ENCODE measurements at places on chromosomes 4 and X.

- no peak for DNase-seq
Measured at GRCh38 chr4:96131186-96131585, 291.3 kb downstream of the PDHA2 start.

- no peak for DNase-seq
Measured at GRCh38 chr4:167117273-167117672, 117.0 kb downstream of the SPOCK3 start.

DNA sequence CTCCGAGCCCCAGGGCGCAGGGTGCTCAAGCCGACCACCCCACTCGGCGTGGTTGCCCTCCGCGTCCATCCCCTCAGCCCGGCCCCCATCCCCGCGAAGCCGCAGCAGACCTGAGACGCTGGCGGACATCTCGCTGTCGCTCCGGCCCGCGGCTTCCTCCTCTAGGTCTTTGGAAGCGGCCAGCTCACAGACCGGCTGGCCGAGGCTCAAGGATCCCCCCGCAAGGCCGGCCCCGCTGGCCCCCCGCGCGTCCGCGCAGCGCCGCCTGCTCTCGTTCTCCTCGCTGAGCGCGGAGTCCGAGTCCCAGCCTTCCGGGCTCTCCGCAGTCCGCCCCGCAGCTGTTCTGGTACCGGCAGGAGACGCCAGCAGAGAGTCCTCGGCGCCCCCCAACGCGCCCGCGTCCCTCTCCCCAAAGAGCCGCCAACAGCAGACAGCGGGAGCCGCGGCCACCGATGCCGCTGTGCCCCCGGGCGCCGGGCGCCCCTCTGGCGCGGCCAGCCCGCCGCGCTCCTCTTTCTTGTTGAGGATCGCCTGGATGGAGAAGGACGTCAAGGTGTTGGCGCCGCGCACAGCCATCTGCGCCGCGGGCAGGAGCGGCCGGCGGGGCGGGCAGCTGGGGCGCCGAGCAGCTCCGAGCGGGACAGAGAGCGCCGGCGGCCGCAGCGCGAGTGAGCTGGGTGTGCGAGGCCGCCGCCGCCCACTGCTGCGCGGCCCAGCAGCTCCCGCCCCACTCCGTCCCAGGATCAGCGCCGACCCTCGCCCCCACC, at the start of gene NKX3-2:
Gene NKX3-2, minus strand, starts transcription at position 670 of the 767 bp plus-strand sequence. Its CDS starts 94 bp downstream, at position 576.
- DNase-seq: peak; percentile 60

- no peak for DNase-seq
Measured at GRCh38 chr4:172871381-172871780, 297.2 kb upstream of the GALNT7 start.

GRCh38 chr4:6270636-6271121, 1.0 kb downstream of the WFS1 start:
- DNase-seq: no peak

DNA sequence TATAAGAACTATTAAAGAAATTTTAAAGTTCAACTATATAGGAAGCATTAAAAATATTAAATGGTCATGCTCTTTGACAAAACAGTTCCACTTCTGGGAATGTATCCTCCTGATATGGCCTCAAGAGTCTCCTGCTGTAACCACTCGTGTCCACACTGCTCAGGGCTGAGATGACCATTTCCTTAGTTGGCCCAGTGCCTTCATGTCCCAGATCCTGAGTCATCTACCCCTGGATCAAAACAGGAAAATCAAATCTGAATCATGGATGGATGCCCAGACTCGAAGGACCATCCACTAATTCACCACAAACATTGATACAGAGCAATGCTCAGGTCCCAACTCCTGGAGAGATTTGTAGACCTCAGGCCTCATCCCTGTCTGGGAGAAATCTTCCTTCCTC, 44.7 kb downstream of the GPRASP3 start:
- DNase-seq: no peak

DNA sequence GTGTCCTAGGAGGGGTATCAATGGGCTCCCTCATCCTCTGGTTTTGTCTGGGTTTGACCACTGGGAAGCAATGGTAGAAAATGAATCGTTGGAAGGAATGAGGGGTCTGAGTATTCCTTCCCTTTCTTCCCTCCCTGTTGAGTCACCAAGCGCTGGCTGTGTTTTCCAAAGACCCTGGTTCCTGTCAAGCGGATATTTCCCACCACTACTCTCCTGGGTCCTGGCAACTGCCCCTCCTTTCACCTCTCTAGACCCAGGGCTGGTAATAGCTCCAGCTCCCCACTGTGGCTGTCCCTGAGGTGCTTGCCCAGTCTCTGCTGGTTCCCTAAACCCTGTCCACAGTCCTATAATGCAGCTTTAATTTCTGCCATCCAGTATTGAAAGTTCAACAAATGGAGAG, 22.2 kb downstream of the SMIM43 start:
- no peak for DNase-seq

DNA sequence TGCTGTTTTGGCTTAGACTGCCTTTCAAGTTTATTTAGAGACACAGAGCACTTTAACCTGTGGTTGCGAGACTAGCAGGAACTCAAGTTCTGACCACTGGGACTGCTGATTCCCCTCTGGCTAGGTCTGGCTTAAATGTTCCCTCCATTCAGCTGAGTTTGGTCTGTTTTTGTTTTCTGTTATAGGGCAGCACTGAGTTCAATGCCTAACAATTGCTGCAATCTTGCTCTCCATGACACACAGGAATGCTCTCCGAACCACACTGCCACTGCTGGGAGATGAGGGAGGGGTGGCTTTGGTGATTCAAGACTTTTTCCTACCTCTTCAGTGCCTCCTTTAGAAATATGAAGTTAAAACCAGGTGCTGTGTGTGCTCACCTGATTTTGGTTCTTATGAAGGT, 106.3 kb upstream of the EOLA2 start:
- no peak for DNase-seq

DNA sequence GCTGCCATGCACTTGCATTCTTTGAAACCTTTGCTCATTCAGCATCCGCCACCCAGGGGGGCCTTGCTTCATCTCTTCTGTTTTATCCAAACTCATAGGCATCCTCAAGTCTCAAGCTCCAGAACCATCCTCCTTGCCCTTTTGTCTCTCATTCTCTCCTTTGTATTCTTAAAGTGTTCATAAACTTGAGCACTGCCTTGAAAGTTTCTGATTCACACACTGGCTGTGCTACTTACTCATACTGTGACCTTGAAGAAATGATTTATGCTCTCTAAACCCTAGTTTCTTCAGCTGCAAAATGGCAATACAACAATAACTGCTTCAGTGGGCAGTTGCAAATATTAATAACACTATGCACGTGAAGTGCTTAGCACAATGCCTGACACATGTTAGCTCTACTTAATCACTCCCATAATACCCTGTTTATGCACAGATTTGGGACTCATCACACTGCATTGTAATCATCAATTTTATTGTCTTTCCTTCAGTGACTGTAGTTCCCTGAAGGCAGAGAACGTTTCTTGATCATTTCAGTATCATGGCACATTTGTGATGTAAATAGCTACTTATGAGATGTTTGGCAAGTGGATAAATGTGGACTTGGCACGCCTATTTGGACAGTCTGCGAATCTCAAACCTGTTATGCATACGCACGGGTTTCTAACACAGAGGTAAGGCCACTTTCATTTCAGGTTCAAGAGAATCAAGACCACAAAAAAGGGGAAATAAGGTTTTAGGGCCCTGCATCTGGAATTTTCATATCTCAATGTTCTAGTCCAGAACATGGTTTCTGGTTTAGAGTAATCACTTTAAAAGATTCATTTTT, 291.0 kb downstream of the LDB2 start:
- no peak for DNase-seq

- DNase-seq: no peak
Measured at GRCh38 chr4:33226133-33226532, 2506.0 kb downstream of the PCDH7 start.

DNA sequence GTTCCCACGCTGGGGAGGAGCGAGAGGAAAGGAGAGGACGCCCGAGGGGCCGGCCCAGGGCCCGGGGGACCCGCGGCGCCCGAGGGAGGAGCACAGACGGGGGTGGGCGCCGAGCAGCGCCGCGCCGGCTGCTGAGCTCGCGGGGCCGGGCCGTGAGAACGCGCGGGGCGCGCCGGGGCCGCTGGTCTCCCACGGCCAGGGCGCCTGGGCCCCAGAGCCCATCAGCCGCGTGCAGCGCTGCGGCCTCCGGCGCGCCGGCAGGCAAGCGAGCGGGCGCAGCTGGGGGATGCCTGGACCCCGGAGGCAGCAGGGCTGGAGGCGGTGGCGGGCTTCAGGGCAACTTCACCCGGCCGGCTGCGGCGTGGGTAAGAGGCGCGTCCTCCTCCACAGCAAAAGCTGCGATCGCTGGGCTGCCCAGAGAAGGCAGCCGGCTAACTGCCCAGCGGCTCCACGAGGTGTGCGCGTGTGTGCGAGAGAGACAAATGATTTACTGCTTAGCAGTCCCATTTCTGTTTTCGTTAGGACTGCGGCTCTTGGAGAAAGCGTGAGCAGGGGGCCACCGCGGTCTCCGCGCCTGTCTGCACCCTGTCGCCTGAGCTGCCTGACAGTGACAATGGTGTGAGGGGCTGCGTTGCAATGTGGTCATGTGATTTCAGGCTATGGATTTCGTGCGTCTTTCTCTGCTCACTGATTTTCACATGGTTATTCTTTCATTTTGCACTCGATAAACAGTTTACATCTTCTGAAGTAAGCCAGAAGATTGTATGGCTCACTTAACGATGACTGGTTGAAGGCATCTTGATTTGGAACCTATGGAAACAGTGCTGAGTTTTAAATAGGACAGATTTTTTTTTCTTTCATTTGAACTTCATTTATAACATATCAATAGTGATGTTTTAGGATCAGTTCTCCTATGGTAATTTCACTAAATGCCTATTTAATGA, 1.2 kb downstream of the GUCY1A1 start:
- DNase-seq: peak; percentile 54

DNA sequence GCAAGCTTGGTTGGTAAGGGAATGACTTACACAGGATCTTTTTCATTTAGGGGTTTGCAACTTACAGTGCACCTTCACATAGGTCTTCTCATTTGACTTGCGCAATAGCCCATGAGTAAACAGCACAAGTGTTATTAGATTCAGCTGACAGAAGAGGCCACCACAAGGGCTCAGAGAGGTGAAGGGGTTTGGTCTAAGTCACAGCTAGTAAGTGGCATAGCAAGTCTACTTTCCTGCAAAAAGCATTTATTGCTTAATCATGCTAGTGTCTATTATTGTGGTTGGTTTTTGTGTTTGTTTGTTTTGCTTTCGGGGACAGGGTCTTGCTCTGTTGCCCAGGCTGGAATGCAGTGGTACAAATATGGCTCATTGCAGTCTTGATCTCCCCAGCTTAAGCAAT, 83.3 kb downstream of the SPRY1 start:
- DNase-seq: no peak

DNA sequence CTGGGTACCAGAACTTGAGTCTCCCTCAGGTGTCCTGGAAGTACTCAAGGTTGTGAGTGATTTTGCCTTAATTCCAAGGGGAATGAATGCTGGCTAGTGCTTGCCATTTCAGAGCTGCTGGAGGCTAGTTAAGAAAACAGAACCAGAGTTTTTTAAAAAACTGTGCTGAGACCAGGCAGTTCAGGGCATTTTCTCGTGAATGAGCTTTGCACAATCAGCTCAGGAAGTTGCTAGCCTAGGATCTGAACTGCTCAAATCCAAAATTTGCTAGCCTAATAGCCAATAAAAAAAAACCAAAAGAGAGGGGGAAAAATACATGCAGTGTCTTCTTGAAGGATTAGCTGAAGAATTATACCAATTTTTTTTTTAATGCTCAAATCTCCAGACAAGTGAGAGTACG, 292.7 kb downstream of the FBXW7 start:
- DNase-seq: no peak

GRCh38 chrX:20517565-20517964, 250.9 kb upstream of the RPS6KA3 start:
- no peak for DNase-seq

DNA sequence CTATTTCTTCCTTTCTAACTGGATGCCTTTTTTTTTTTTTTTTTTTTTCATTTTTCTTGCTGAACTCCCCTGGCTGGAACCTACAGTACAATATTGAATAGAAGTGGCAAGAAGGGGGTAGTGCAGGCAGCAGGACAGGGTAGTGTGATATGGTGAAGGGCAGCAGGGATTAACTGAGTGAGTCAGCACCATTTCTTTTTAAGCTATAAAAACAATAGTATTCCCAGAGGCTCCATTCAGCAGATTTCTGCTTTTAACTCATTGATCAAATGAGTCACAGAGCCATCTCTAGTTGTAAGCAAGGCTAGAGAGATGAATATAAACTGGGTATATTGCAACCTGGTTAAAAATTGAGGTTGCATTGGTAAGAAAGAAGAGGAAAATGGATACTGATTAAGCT, 53.6 kb upstream of the SETD7 start:
- no peak for DNase-seq

DNA sequence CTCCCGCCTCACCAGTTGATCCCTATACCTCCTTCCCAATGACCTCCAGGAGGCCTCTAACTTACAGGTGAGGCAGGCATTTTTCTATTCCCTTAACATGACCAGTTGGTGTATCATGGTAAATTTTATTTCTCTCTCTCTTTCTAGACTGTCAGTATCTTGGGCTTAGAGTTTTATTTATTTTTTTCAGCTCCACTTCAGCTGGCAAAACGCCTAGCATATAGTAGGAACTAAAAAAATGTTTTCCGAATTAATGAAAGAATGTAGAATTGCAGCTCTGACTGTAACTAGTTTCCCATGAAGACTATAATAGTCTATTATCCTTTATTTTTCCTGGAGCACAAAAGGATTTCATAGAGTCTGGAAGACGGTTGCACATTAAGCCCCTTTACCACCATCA, 84.8 kb downstream of the PDE5A start:
- DNase-seq: no peak

DNA sequence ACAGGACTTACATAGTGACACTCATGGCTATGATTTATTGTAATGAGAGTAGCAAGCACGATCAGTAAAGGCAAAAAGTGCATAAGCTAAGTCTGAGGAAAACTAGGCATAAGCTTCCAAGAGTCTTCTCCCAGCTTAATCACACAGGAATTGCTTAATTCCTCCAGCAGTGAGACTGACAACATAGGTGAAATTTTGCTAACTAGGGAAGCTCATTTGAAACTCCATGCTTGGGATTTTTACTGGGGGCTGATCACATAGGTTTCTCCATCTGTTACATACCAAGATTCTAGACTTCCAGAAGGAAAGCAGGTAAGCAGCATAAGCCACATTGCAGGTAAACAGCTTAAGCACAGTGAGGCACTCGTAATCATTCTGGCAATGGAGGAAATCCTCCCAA, 71.8 kb upstream of the FHDC1 start:
- DNase-seq: no peak

- no peak for DNase-seq
Measured at GRCh38 chr4:91630764-91631163, 673.0 kb upstream of the GRID2 start.

DNA sequence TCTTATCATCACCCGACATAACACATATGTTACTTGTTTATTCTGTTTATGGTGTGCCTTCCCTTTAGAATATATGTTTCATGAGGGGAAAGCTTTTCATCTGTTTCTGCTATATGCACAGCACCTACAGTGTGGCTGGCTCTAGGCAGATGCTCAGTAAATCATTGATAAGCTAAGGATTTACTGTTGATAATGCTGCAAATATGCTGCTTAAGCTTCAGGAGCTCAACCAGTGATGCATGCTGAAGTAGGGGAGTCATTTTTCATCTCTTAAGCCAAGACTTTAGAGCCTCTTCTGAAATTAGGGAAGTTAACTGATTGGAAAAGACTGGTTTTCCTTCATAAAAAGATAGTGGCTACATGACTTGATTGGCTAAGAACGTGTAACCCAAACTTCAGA, 16.4 kb downstream of the FAT4 start:
- no peak for DNase-seq

Data from GM13977 (cell line).